ENCODE measurements at places on chromosomes 3 and 15.

DNA sequence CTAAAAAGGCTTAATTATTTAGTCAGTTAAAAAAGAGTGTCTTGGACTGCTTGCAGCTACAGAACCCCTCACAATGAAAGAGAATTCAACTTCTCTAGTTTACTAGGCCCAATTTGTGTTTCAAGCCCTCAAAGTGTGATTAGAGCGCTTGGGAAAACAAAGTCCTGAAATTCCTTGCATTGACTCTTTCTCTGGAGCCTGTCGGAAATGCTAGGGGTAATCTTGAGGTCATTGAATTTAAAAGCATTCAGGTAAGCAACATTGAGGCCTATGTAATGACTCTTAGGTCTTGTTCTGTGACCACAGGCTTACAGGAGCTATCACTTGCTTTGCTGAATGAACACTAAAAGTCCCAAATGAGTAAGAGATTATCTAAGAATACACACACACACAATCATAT, 186.0 kb downstream of the NLGN1 start:
- no peak for DNase-seq

DNA sequence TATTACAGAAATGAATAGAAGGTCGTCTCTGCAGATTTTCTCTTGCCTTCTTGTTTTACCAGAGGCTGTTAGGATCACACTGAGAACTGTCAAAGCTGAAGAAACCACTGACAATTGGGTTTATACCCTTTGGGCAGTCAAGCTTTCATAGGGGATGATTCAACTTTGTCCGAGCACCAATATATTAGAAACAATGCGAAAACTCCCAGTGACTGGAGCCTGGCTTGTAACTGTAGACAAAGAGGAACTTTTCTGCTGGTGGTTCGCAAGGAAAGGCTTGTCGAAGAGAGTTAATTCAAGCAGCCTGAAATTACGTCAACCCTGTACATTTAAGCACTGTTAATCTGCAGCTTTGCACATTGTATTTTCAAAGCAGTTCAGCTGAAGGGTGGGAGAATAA, 193.2 kb upstream of the ZNF385D start:
- DNase-seq = no peak

DNA sequence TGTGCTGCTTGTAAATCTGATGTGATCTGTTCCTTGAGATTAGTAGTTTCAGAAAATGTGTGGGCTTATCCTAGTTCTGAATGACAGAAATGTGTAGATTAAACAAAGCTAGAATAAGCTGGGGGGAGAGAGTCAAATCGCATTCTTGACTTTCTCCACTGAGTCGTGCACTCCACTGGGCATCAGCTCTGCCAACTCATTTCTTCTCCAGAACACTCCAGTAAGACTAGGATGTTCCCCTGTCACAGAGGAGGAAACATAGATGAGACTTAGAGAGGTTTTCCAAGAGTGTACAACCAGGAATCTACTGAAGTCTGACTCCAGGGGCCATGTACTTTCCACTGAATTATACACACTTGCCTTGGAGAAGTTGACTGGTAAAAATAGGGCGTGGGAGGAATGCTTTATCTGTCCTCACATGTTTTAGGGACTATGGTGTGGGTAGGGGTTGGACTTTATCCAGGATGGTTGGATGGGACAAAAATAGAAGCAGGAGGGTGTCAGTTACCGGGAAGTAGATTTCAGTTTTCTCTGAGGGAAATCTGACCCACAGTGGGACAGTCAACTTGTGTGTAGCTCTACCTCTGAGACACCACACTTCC, 298.2 kb downstream of the UBE2E2 start:
- no peak for DNase-seq

- no peak for DNase-seq
These were observed 38.1 kb upstream of the SFMBT1 start for GRCh38 chr3:53083949-53084309.

DNA sequence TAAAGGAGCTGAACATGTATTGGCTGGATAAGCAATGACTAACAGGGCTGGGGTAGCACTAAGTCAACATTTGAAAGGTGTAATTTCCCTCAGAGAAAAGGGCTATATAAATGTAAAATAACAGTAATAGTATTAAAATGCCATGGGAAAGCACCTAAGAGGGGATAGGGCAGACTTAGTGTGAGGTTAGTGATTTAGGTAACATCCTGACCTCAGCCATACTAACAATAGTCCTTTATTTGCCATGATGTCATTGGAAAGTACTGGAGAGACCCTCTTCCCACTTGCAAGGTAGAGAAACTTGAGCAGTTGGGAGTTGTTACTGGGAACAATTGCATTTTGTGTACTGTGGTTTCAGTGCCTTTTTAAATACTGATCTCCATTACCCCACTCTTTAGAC, 103.4 kb downstream of the LSAMP start:
- DNase-seq = no peak

- DNase-seq = no peak
These were observed 5.1 kb downstream of the FAM107A start for GRCh38 chr3:58572013-58572633.

DNA sequence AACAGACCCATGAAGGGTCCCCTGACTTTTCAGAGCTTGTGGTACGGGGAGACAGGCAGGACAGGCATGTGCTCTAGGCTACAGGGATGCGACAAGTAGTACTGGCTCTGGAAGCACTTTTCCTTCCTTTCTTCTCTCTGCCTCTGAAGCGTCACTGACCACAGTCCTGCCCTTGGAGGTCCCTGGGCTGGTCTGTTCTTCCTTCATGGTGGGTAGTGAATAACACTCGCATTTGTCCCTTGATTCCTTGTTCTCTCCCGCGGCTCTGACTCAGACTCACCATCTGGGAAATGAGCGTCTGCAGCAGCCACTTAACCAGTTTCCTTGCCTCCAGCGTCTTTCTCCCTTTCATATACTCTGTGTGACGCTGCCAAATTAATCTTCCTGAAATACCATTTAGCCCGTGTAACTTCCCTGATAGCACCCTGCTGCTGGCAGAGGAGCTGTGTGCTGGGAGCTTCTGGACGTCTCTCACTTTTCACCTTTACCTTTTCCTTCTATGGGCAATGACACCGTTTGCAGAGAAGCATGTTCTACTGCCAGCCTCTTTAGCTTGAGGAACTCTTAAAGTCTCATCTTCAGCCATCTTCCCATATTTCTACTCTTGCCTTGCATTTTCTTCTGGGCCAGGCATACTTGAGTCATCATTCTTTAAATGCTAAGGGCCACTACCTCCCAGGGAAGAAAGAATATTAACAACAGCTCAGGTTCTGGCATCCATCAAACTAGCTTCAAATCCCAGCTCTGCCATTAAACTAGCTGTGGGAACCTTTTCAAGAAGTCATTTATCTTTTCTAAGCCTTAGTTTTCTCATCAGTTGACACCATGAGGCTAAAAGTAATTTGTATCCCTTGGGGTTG, 33.6 kb downstream of the TMEM45A start:
- DNase-seq = no peak

- DNase-seq = no peak
These were observed 504 bp downstream of the ABHD2 start for GRCh38 chr15:89088605-89089315.

- DNase-seq = no peak
These were observed 36.3 kb downstream of the STAC start for GRCh38 chr3:36416599-36416998.

GRCh38 chr3:45988804-45989203, 6.8 kb downstream of the FYCO1 start:
- DNase-seq = no peak

DNA sequence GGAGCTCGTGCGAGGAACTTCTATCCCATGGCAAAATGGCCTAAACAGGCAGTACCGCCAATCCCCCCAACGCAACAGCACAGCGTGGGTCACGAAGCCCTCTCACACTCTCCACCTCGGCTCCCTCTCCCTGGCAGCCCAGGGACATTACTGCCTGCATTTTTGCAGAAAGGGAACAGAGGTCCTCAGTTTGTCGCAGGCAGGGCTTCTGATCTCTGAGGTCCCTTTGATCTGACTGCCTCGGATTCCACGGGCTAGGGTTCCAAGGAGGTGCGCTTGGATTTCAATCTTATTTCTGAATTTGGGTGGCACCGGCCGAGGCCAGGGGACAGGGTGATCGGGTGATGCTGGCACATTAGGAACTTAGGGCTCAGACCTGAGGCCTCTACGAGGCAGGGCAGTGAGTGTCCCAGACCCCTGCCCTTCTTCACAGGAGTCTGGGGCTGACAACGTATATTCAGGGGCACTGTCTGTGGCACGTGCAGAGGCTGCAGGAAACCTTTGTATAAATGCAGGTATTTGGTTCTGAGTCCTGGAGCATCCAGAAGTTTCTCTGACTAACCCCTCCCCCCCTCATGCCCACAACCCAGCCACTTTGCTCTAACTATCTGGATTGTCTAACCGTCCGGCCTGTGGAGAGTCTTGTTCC, 197.9 kb downstream of the XXYLT1 start:
- DNase-seq = no peak

DNA sequence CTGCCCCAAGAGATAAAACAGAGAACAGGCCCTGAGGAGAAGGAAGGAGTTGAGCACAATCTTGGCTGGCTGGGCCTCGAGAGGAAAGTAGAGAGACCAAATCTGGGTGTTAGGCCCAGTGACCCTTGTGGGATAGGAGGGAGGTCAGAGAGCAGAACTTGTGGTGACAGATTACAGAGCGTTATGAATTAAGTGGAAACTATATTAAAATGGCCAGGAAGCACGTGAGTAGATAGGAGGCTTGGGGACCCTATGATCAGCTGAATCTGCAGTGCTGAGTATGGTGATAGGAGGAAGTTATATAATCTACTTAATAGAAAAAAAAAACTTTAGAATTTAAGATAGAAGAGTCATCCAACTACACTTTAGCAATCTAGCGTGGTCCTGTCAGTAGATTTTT, 30.0 kb downstream of the ST6GAL1 start:
- DNase-seq = no peak

GRCh38 chr3:191356631-191357439, 26.5 kb upstream of the UTS2B start:
- no peak for DNase-seq

GRCh38 chr15:58513726-58514336, 82.0 kb downstream of the LIPC start:
- DNase-seq = no peak

DNA sequence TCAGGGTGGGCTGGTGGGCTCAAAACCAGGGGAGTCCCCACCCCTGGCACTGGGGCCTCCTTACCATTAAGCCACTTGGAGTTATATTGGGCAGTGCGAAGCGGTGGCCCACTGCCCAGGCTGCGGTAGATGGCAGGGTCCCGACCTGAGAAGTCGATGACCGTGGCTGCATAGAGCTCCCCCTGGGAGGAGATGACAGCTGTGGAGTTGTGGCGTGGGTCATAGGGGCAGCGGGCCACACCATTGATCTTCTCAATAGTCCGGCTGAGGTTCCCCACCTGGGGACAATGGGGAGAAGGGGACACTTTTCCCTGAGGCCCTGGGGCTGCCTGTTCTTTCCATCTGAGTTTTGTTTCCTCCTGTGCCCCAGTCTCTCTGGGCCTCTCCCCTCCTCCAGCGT, 99.8 kb downstream of the SEMA5B start:
- no peak for DNase-seq

- no peak for DNase-seq
These were observed 2.4 kb upstream of the XRN1 start for GRCh38 chr3:142450189-142450588.
